CD4-positive, alpha-beta T cell treated with Interleukin-1 beta for 1 hour (primary cell): ENCODE measurements at places on chromosomes 7 and 10.

DNA sequence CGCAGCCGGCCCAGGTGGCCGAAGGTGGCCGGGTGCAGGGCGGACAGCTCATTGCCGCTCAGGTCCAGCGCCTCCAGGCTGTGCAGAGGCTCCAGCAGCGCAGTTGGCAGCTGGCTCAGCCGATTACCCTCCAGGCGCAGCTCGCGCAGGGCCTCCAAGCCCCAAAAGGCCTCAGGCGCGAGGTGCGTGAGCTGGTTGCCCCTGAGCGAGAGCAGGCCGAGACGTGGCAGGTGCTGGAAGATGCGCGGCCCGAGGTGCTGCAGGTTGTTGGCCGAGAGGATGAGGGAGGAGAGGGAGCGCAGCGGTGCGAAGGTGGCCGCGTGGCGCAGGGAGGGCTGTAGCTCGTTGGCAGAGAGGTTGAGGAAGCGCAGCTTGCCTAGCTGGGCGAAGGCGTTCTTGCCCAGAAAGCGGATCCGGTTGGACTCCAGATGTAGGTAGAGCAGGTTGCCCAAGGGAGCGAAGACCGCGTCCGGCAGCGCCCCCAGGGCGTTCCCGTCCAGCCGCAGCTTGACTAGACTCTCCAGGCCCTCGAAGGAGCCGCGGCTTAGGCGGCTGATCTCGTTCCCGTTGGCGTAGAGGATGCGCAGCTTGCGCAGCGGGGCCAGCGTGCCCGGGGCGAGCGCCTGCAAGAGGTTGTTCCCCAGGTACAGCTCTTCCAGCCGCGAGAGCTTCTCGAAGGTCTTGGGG lies 923 bp downstream of the TRIL start:
- no peak for DNase-seq

- DNase-seq: no peak
These were observed 486.1 kb upstream of the NRP1 start for GRCh38 chr10:33820531-33820930.

DNA sequence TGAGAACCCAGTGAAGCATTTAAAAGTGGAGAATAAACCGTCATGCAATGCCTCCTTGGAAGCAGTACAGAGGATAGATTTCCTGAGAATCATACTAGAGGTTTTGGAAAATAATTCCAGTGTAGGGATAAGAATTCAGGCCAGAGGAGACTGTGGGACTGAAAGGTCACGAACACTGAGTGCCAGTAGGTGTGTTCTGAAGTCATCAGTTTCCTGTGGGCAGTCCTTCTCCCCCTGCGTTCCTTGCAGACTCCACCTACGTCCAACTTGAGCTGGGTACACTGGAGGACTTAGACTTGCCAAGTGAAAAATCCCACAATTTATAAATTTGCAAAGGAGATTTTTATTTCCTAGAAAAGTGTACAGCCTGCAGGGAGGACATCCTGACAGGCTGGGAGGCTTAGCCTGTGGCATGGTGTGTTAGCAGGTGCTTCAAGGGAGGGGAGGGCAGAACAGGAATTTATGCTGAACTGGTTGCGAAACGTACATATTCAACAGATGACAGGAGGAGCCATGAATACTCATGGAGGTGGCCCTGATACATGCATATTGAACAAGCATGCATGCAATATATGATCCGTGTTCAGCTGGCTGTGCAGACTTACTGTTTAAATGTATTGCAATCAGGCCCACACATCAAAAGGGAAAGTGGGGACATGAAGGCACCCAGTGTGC lies 72.9 kb upstream of the POM121L12 start:
- no peak for DNase-seq

DNA sequence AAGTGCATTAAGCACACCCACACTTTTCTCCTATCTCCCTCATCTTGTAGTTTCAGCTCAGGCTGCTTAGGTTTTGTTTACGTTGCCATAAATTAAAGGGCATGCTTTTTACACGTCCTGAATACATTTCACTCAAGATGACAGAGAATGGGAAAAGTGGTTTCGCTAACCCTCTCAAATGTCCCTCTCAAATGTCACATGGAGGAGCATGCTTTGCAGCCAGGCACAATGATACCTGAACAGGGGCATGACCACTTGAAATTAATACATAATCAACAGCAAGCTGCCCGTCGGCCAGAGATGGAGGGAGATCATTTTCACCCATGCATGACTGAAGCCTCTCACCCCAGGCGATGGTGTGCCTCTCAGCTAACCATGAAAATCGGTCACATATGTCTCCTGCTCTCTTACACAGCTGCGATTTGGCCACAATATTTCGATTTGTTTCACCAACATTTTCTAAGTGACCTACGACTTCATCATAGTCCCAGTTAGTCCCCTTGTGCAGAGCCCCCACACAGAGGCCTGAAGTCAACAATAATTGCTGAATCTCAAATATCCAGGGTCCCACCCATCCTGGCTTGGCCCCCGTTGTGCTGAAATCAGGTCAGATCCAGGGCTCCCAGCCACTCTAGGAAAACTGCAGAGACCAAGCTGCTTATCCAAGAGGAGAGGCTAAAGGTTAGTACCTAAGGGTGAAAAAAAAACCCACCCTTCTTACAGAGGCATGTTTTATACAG lies 373.9 kb upstream of the NFE2L3 start:
- no peak for DNase-seq
